Activated effector memory CD4-positive, alpha-beta T cell treated with Interleukin-2 at 50 U/mL for 16 hours (primary cell): ENCODE measurements at places on chromosomes 2 and 18.
A peak's percentile ranks its signal among the peaks of the same experiment; 100 is the strongest.

DNA sequence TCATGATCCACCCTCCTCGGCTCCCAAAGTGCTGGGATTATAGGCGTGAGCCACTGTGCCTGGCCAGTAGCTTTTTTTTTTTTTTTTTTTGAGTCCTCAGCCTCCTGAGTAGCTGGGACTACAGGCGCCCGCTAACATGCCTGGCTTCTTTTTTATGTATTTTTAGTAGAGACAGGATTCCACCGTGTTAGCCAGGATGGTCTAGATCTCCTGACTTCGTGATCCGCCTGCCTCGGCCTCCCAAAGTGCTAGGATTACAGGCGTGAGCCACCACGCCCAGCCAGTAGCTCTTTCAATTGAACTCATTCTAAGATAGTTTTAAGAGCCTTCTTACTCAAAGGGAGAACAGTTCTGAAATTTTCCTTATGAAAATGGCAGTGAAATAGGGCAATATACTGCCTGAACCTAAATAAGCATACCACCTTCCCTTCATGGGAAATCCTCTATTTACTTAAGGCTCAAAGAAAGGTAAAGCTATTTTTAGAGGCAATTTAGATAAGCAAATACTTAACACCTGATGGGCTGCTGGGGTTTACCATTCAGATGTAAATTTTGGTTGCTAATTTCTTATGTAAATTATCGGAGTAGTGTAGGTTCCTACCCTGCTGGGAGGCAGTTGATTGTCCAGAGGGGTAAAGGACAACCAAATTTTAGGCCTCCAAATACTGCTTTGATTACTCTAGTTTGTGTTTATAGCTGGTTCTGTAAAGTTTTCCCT lies 144.7 kb downstream of the GREB1L start:
- DNase-seq = no peak

DNA sequence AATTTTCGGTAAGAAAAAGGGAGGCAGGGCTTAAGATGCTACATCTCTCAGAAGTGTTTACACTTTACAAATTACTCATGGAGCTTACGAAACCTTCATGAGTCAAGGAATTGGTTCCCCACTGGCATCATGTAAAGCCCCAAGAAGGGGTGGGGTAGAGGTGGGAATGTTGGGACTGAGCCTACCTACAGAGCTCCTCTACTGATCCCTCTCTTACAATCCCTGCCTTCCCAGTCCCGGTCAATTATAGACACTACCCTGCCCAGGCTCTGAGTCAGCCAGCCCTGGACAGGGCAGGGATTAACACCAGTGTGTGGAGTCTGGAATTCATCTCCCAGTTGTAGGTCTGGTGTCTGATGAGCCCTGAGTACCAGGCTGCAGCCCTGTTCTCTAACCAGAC lies 248.9 kb downstream of the PAX3 start:
- DNase-seq = no peak

- peak; percentile 12 for DNase-seq
Observed at GRCh38 chr2:27095745-27096651, 9.4 kb downstream of the KHK start.

- no peak for DNase-seq
Observed at GRCh38 chr2:163630836-163631235, 105.0 kb downstream of the FIGN start.

DNA sequence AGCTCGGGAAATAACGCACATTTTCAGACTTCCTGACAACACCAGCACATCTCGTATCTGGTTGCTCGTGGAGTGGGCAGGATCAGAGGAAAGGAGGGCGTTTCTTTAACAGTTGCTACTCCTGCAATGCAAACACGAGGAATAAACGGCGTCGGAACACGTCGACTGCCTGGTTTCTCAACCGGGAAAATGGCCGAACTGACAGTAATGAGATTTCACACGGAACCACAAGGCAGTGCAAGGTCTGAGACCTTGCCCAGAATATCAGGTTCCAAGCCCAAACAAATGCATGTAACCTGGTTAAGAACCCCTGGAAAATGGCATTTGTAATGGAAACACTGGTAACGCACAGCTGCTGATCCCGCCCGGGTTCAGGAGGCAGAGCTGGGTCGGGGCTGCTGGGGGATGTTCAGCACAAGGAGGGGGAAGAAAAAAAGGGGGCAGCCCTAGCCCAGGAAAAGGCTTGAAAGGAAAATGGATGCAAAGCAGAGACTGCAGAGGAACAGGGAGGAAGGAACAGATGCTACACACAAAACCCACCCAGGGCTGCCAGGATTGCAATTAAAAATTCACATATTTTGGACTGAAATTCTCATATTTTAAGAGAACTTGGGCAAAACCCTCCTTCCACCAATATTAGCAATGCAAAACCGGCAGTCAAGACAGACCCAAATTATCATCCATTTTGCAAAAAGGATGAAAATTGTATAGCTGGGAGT lies 61.6 kb upstream of the KLHL29 start:
- no peak for DNase-seq

DNA sequence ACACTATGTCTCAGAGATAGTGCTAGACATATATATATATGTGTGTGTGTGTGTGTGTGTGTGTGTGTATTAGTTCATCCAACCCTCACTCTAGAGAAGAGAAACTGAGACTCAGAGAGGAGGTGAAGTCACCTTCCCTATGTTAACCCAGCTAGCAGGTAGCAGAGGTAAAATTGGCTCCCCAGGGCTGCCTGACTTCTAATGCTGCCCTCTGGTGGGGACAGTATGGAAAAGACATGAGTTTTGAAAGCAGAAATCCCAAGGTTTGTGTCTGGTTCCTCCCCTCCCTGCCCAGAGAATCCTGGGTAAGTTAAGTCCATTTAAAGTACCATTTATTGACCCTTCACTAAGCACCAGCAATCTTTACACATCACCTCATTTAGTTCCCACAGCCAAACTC lies 137.7 kb downstream of the THNSL2 start:
- DNase-seq = no peak

DNA sequence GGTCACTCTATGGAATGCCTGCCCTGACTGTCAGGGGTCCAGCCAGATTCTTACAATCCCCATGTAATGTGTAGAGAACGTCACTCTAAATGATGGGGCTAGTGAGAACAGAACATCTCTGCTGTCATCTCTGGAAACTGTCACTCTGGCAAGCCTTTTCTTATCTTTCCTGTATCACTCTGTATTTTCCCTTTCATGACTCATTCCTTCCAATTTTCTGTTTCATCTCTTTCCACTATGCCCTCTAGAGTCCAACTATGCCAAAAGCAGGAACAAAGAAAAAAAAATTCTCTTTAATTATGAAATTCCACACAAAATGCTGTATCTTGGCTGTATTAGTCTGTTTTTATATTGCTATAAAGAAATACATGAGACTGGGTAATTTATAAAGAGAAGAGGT lies 608.8 kb downstream of the ADCYAP1 start:
- DNase-seq = no peak

DNA sequence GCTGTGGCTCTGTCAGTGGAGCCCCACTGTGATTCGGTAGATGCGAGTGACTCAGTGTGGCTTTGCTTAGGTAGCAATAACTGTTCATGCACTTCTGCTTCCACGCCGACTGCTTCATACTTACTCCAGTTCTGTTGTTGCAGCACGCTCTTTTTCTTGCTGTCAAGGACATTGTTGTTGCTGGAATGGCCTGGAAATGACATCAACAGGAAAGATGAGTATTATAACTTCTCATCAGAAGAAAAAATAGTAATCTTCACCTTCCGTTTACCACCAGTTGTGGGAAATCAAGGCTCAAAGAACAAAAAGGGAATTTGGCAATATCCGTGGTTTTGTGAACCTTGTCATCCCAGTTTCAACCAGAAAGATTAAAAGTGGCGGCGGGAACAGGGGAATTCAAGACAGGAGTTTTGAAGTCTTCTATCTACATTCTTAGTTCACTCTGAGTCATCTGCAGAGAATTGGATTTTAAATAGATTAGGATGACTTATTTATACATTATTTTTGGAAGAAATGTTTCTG lies 8.3 kb downstream of the TM4SF20 start:
- no peak for DNase-seq

GRCh38 chr2:95389245-95390119 lies 13.0 kb upstream of the FAHD2A start:
- DNase-seq = peak; percentile 7

GRCh38 chr18:58168221-58168620 lies 124.2 kb downstream of the NEDD4L start:
- DNase-seq = no peak

DNA sequence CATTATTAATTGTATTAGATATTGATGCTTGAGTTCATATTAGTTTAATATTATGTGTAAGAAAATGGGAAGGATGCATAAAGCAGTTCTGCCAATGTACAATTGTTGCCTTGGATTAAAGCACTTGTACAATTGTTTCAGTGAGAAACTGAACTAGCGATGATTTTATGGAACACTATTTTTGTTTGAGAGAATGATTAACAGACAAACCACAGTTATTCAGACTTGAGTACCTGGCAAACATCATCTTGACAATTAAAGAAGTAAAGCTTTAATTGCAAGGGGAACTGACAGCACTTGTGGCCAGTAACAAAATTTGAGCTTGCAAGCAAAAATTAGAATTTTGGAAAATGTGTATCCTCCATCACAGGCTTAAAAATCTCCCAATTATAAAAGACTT lies 214.3 kb downstream of the RIT2 start:
- DNase-seq = no peak

DNA sequence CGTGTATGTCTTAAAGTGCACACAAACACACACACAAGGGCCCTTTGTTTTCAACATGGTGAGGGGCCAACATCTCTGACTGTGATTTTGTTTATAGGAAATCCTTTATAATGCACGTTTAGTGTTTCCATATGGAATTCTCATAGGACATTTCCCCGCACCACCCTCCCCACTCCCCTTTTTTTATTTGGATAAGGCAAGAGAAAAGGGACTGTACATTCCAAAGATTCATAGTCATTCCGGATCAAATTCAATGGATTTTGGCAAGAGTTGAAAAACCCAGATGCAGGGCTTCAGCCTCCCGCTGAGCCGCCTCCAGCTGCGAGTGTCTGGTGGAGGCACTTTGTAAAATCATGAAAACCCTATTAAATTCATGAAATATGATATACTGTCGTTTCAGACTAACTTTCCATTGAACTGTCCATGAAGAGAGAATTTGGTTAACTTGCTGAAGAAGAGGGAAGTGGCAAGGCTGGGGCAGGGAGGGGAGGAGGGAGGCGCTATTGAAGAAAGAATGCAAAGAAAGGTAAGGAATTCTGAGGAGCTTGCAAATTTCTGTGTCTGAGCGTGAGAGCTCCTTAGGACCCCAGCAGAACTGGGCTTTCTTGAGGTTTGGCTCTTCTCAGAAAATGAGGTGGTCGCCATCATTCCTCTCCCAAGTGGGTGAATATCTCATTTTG lies 25.8 kb upstream of the SLC14A2 start:
- DNase-seq = no peak

DNA sequence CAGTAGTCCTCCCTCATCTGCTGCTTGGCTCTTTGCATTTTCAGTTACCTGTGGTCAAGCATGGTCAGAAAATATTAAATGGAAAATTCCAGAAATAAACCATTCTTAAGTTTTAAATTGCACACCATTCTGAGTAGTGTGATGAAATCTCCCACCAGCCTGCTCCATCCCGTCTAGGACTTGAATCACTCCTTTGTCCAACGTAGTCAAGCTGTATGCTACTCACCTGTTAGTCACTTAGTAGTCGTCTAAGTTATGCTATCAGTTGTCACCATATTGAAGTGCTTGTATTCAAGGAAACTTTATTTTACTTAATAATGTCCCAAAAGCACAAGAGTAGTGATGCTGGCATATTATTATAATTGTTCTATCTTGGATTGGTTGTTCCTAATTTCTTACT lies 172.5 kb downstream of the FIGN start:
- no peak for DNase-seq

DNA sequence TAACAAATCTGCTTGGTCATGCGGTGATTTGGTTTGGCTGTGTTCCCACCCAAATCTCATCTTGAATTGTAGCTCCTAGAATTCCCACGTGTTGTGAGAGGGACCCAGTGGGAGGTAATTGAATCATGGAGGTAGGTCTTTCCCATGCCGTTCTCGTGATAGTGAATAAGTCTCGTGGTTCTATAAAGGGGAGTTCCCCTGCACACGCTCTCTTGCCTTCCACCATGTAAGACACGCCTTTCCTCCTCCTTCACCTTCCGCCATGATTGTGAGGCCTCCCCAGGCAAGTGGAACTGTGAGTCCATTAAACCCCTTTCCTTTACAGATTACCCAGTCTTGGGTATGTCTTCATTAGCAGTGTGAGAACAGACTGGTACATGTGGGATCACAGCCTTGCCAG lies 36.7 kb downstream of the TRABD2A start:
- DNase-seq = no peak

- no peak for DNase-seq
Observed at GRCh38 chr18:54162431-54162830, 62.0 kb downstream of the MBD2 start.

DNA sequence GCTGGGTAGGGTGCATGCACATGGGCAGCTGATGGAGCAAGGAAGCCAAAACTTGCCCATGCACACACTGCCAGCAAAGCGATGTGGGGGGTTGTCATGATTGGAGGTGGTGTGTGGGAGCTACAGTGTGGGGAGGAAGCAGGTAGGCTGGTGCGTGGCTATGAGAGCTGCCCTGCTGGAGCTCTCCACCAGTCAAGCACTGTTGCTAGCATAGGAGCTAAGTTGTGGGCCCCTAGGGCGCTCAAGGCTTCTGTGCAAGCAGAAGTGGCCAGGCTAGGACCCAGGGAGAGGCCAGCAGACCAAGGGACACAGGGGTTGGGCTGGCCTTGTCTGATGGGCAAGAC lies 20.2 kb downstream of the EHBP1 start:
- no peak for DNase-seq

GRCh38 chr2:219784178-219784577 lies 156.7 kb downstream of the SLC4A3 start:
- DNase-seq = no peak

DNA sequence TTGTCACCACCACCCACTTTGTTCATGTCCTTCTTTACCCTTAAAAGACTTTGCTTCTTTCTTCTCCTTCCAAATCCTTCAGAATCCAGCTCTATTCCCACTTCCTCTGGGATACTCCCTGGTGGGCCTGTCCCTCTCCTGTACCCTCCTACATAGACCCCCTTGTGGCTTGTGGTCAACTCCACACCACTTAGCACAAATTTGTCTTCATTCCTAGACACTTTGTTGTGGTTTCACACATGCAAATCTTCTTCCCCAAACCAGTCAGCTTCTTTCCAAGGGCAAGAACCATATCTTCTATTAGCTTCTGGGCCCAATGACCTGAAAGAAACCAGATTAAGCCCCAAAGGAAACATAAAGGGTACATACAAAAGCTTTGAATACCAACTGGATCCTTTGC lies 342.4 kb downstream of the TNS1 start:
- DNase-seq = no peak
